Endothelial cell (in vitro differentiated cells): ENCODE measurements at places on chromosomes 1 and 21. TPM values are rescaled to one million over a fixed set of nuclear protein-coding genes. Genes with fewer than 3 reads are reported as not detected.
A peak's percentile ranks its signal among the peaks of the same experiment; 100 is the strongest.

GRCh38 chr1:230735447-230735846, 11.7 kb upstream of the CAPN9 start:
- no peak for DNase-seq

- DNase-seq, result no peak
Observed at GRCh38 chr1:115059316-115059715, 29.7 kb downstream of the TSHB start.

- DNase-seq, result no peak
Observed at GRCh38 chr1:15850471-15851001, 3.0 kb downstream of the SPEN start.

- DNase-seq, result no peak
Observed at GRCh38 chr1:77925518-77925917, 37.1 kb downstream of the NEXN start.

DNA sequence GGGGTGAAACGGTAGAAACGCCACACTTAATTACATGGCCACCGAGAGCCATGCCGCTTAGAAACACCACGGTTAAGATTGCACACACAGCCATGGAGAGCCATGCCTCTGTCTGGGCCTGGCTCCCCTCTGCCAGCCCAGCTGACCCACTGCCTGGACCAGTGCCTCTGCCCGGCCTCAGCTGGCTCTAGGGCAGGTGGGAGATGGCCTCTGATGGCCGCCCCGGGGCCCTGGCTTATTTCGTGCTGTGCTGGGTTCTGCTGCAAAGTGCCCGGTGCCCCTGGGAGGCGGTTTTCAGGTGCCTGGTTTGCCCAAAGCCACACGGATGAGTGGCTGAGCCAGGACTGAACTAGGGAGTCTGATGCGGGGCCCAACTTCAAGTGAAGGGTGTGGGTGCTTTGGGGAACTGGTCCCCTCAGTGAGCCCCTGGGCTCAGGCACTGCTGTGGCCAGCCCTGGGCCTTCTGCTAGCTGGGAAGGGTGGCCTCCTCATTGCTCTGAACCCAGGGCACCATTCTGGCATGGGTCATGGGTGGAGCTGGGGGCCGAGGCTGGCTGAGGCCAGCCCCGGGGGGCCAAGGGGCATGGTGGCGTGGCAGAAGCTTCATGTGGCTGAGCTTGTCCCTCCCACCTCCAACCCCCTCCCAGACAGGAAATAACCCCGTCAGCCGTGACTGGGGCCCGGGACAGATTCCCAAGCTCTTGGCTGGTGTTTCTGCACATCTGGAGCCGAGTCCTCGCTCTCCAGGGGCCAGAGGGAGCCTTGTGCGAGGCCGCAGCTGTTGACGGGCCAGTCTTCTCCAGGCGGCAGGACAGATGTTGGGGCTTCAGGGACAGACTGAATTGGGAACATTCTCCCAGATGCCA, 1.9 kb upstream of the GPR153 start:
- DNase-seq, result no peak

- DNase-seq, result no peak
Observed at GRCh38 chr1:3747903-3748302, 4.3 kb upstream of the CCDC27 start.

- no peak for DNase-seq
Observed at GRCh38 chr1:9315411-9316079, 22.9 kb downstream of the SPSB1 start.

GRCh38 chr1:110563089-110563488, 43.1 kb downstream of the KCNA2 start:
- DNase-seq, result no peak

GRCh38 chr1:217333939-217334338, 297.0 kb downstream of the GPATCH2 start:
- DNase-seq, result peak; percentile 56

DNA sequence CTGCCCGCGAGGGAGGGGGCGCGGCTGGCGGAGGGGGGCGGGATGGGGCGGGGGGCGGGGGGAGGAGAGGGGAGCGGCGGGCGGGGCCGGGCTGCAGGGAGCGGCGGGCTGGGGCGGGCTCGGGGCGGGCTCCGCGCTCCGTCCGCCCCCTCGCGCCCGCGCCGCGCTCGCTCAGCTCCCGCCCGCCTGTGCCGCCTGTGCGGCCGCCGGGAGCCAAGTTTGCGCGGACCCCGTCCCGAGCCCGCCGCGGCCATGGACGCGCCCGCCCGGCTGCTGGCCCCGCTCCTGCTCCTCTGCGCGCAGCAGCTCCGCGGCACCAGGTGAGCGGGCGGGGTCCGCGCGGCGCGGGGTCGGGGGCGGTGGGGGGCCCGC, at the start of gene GABRD:
GABRD (plus strand) TSS at position 174 of the 372 bp plus-strand sequence; CDS start at position 253, 79 bp downstream.
- peak; percentile 52 for DNase-seq

Gene ZNF695
- 3.2 TPM for total RNA-seq

Gene CACHD1
- total RNA-seq, result 48.6 TPM
